ENCODE measurements at places on chromosomes 2 and 18. TPM values are rescaled to one million over a fixed set of nuclear protein-coding genes. Genes with fewer than 3 reads are reported as not detected.

GRCh38 chr2:204900910-204901309, 355.6 kb downstream of the PARD3B start:
- DNase-seq, result no peak
- no peaks in the 10 kb centered on the region for H3K4me1 ChIP-seq
- H3K27ac ChIP-seq, result no peak overlapping the region
- no peaks in the 10 kb centered on the region for H3K36me3 ChIP-seq

- H3K27me3 ChIP-seq, result no peaks in the 10 kb centered on the region
- H3K27ac ChIP-seq, result no peak overlapping the region
- no peaks in the 10 kb centered on the region for H3K36me3 ChIP-seq
- no peak for DNase-seq
- H3K4me3 ChIP-seq, result no peak overlapping the region
- H3K4me1 ChIP-seq, result no peaks in the 10 kb centered on the region
These were observed 87.9 kb downstream of the KLHL14 start for GRCh38 chr18:32684940-32685339.

DNA sequence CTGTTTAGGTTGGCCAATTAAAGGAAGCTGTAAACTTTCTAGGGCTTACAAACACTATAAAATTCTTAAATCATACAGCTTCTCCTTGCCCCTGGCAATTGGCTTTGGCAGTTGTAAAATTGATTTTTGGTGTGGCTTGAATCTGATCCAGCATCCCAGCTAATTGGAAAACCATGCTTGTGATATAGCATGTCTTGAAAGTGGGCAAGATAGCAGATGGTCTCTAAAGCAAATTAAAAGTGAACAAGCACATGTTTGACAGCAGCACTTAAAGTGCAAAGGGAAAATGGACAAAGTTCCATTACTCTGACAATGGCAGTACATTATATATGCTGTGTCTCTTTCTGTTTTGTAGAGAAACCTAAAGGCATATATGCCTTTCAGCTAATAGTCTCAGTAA, 302.9 kb upstream of the NXPH2 start:
- H3K27ac ChIP-seq, result no peak overlapping the region
- no peak for DNase-seq
- no peaks in the 10 kb centered on the region for H3K4me1 ChIP-seq
- no peak overlapping the region for H3K4me3 ChIP-seq
- no peaks in the 10 kb centered on the region for H3K27me3 ChIP-seq

CD8A gene
- 0.32 TPM for total RNA-seq

NEU2 gene
- total RNA-seq, result not detected
